Stimulated activated naive CD8-positive, alpha-beta T cell treated with anti-CD3 and anti-CD28 coated beads, Interleukin-15, amount 100 ng/mL, for 72 hours (primary cell): ENCODE measurements at places on chromosomes 7 and 10.

DNA sequence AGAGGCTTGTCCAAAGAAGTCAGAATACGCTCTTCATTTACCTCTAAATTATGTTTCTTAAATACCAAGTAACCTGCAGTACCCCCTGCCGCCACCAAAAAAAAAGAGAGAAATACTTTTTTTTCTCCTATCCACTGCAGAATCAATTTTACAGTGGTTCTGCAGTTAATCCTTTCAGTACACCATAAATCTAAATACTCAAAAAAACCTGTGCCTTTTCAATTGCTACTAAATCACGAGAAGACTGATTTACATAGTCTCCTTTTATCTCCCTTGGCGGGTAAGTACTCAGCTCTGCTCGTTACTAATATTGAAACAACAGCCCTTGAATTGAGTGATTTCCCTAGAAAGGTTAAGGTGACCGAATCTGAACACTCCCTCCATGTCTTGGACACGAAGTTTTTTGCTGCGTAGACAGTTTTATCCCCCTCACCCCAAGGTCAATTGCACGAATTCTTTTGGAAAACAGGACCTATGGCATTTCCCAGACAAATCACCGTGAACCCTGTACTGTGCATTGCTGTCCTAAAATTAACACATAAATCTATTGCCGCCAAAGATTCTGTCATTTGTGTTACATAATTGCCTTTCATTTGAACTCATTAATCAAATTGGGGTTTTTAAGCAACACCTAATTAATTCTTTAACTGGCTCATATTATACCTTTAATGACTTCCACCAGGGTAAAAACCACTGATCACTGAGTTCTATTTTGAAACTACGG is 512 bp upstream of the VIM start:
- peak; percentile 52 for DNase-seq

- no peak for DNase-seq
Observed at GRCh38 chr10:13993673-13994089, 337.0 kb downstream of the FRMD4A start.

DNA sequence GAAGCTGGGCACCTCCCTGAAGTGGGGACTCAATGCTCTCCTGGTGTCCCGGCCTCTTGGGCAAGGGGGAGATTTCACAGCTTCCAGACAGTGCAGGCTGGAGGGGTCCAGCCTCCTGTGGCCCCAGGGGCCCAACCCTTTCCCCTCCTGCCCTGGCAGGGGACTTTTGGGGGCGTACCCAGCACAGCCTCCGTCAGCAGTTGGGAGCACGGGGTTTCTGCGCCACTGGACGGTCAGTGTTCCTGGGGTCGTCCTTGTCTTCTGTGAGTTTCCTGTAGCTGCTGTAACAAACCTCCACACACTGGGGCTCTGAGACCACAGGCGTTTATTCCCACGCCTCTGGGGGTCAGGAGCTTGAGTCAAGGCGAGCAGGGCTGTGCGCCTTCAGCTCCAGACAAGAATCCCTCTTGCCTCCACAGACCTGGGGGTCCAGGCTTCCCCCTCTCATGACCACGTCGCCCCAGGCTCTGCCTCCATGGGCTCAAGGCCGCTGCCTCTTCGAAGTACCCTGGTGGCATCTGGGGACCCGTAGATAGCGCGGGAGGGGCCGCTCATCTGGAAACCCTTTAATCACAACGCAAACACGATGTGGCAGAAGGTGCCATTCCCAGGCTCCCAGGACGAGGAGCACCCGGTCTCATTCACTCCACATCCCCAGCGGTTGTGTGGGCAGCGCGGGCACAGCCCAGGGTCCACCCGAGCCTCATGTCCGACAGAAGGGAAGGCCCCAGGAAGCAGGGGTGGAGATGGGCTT is 14.0 kb downstream of the PWWP2B start:
- DNase-seq, result no peak

GRCh38 chr10:65518379-65518778 is 1407.5 kb upstream of the LRRTM3 start:
- DNase-seq, result no peak

DNA sequence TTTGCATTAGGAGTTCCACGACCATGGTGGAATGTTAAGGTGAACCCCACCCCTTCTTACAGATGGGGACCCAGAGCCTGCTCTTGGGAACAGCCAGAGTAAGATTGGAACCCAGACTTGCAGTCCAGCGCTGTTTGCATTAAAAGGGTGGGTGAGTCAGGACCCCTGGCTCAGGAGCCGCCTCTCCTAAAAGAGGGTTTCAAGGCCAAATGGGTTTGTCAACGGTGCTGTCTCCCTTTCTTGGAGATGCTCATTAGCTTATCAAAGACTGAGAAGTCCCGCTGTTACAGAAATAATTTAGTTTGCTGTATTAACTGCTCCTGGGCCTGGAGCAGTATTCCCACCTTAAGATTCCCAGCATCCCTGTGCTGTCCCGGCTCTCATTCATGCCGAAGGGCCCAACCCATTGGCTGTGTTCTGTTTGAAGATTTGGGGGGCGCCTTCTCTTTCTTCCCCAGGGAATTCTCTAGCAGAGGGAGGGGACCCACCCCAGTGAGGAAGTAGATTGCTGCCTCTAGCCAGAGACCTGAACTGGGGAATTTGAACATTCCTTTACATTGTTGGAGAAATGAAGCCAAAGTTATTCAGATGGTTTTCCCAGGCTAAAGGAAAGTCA is 1.8 kb downstream of the MARVELD1 start:
- DNase-seq, result no peak

DNA sequence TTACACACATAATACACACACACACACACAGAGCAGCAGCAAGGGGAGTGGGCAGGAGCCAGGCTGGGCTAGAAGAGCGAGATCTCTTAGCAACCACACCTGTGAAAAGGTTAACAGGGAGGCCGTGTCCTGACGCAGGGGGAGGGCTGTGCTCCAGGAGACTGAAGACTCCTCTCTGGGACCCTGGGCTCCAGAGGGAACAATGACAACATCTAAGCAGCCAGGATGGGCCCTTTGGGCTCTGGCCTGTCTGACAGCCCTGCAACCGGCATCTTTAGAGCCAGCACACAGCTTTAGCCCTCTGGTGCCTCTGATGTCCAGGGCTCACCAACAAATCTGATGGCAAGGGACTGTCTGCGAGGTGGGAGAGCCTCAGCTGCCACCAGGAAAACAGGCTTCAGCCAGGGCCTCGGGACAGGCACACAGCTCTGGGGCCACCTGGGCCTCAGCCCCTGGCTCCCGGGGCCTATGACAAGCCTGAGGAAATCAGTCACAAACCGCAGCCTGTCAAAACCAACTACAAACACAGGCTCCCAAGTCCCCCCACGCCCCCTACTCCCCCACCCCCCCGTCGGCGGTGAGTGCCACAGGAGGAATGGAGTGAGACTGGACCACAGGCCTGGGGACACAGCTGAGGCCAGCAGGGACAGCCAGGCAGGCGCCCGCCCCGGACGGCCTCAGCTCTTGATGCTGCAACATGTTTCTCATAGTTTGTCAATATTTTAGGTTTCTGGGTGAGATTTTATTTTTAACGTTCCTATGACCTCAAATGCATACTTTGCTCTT is 102.8 kb downstream of the TNS3 start:
- DNase-seq, result no peak

- DNase-seq, result no peak
Observed at GRCh38 chr7:132940084-132940483, 141.8 kb downstream of the CHCHD3 start.

DNA sequence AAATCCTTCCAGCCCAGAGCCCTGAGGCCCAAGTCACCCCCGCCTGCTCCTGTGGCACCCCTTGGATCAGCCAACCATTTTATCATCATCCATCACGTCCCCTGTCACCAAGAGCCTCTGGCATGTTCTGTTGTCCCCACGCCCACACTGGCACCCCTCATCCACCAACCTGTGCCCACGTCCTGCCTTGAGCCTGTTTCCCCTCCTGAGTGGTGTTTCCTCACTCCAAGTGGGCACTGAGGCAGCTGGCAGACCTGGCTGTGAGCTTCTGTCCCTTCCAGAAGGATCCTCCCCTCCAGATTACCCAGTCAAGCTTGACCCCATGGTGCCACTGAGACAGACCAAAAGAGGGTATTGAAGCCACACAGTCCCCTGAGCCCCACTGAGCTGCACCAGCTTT is 71.4 kb upstream of the ANTXRL start:
- no peak for DNase-seq

- no peak for DNase-seq
Observed at GRCh38 chr10:115941361-115941771, 331.6 kb downstream of the GFRA1 start.

GRCh38 chr10:78768876-78769275 is 299.9 kb upstream of the ZMIZ1 start:
- DNase-seq, result no peak

- no peak for DNase-seq
Observed at GRCh38 chr7:45983720-45984255, 62.7 kb upstream of the IGFBP3 start.

GRCh38 chr7:8531991-8532515 is 98.6 kb downstream of the NXPH1 start:
- no peak for DNase-seq

DNA sequence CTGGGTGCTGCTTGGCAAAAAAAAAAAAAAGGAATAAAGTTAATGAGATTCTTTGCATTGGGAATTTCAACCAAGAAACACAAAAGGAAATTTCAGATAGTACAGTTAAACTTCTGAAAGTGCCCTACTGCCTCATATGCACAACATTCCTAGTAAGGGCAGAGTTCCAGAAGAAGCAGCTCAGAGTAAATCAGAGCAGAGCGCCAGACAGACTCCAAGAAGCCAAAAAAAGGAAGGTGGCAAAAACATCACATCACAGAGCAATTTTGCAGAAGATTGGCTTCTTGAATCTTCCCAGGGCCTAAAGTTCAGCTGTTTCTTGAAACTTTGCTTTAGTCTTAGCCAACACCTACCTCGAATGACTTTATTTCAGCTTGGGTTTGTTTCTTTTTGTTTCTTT is 544.1 kb downstream of the XPNPEP1 start:
- no peak for DNase-seq

DNA sequence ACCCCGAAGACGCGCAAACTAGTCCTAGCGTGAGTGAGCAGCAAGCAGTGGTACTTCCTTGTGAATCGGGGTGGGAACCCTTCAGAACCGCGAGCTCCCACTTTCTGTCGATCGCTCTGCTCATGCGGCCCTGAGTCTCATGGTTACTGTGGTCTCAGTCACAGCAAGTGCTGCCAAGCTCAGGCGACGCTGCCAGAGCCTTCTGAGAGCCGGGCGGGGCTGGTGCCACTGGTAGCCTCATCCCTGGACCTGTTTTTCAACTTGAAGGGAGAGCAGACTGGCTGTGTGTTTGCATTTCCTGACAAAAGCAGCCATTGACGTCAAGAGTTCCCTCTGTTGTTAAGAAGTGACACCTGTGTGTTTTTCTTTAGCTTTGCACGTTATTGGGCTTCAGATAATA is 32.9 kb upstream of the BHLHA15 start:
- DNase-seq, result no peak

GRCh38 chr10:70430493-70431445 is 10.7 kb downstream of the NODAL start:
- no peak for DNase-seq

DNA sequence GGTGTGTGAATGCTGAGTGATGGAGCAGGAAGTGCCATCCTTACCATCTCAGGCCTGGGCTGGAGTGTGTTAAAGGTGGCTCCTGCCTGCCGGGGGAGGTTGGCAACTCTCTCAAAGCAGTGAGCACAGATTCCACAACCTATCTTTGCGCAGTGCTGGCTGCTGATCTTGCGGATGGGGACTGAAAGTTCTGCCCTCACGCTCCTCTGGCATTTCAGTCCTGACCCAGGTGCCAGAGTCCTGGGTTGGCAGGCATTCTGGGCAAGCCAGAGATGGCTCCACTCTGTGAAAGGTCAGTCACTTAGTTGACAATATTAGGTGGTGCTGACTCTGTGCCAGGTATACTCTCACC is 315.5 kb downstream of the RPS24 start:
- no peak for DNase-seq

- DNase-seq, result no peak
Observed at GRCh38 chr7:92731335-92732063, 104.9 kb downstream of the CDK6 start.

- no peak for DNase-seq
Observed at GRCh38 chr7:51015581-51015980, 232.9 kb upstream of the GRB10 start.

DNA sequence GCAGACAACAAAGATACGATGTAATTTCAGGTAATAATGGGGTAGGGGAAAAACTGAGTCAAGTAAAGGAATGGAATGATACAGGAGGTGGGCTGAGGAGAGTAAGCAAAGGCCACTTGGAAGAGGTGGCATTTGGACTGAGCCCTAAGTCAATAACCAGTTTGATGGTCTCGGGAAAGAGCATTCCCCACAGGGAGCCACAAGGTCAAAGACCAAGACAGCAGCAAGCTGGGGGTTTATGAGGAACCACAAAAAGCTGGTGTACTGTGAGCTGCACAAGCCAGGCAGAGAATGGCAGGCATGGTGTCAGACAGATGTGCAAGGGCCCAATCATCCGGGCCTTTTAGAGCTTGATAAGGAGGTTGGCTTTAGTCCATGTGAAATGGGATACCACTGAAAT is 98.7 kb downstream of the NOC3L start:
- DNase-seq, result no peak

GRCh38 chr7:105286441-105286840 is 102.3 kb downstream of the SRPK2 start:
- no peak for DNase-seq

- DNase-seq, result no peak
Observed at GRCh38 chr10:70714245-70714644, 41.9 kb downstream of the ADAMTS14 start.

DNA sequence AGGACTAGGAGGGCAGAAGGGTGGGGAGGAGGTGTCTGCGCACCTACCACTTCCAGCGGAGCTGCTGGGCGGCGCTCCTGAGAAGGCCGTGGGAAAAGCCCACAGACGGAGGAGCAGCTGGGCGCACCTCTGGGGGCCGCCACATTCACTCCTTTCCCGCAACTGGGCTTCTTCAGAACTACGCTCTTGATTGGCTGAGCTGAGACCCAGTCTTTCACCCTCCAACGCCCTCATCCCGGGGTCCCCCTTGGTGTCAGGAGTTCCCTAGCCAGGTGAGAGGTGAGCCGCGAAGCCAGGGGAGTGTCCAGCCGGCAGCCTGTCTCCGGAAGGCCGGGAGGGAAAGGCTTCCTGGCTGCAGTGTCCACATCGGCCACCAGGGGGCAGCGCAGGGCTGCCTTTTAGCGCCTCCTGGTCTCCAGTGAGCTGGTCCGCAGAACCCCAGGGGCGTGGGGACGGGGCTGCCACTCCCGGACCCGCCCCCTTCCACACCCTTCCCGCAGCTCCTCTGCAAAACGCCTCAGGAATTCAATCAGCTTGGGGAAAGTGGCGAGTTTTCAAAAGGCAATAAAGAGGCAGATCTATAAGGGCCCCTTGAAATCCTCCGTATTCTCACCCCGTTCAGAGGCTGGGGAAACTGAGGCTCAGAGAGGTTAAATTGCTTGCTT is 98.8 kb downstream of the CHST15 start:
- peak; percentile 82 for DNase-seq

DNA sequence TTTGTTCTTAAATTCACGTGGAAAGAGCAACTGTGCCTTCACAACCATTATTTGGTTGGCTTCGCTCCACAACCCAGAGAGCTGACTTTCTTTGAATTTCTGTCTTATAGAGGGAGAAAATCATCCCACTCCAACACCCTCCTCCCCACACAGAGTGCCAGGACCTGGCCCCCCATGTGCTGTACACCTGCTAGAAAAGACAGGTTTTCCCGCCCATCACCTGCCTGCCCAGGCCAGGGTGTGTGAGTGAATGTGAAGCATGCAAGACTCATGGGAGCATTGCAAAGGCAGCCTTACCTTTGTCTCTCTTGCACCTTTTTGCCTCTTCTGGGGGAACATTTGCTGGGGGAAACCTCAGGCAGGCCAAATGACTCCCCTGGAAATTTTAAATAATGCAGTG is 319.0 kb downstream of the TNS3 start:
- no peak for DNase-seq

GRCh38 chr7:8176370-8177081 is 85.4 kb downstream of the ICA1 start:
- peak; percentile 76 for DNase-seq
